GM19239 (cell line): ENCODE measurements at places on chromosomes 5 and 9.

DNA sequence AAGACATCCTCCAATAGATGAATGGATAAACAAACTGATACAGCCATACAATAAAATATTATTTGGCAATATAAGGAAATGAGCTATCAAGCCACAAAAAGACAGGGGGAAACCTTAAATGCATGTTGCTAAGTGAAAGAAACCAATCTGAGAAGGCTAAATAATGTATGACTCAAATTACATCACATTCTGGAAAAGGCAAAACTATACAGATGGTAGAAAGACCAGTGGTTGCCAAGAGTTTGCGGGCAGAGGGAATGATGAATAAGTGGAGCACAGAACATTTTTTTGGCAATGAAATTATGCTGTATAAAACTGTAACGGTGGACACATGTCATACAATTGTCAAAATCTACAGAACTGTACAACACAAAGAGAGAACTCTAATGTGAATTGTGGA, 63.3 kb downstream of the CSF2 start:
- no peak for DNase-seq

DNA sequence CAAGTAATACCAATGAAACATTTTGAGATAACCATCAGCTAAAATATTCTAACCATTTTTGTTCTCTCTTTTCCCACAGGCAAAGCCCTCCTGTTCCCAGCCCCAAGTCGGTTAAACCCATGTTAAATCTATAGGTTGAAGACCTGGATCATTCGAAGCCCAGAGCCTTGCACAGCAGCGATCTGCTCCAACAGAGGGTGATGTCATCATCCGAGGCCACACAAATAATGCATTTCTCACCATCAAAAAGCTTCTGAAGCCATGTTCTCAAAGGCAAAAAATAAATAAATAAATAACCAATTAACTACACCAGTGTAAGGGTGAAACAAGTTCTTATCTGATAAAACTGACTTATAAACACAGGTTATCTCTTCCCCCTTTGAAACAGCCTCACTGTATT, 169.2 kb downstream of the ENTREP1 start:
- DNase-seq, result no peak

- no peak for DNase-seq
Observed at GRCh38 chr5:89662499-89662898, 747.1 kb downstream of the CETN3 start.

GRCh38 chr5:38022631-38023030, 182.8 kb upstream of the GDNF start:
- DNase-seq, result no peak

- no peak for DNase-seq
Observed at GRCh38 chr9:135343136-135343535, 136.4 kb upstream of the PPP1R26 start.
